T-cell (primary cell): ENCODE measurements at places on chromosomes 3 and 15.

- DNase-seq: no peak
Measured at GRCh38 chr3:144148356-144148755, 176.7 kb downstream of the DIPK2A start.

DNA sequence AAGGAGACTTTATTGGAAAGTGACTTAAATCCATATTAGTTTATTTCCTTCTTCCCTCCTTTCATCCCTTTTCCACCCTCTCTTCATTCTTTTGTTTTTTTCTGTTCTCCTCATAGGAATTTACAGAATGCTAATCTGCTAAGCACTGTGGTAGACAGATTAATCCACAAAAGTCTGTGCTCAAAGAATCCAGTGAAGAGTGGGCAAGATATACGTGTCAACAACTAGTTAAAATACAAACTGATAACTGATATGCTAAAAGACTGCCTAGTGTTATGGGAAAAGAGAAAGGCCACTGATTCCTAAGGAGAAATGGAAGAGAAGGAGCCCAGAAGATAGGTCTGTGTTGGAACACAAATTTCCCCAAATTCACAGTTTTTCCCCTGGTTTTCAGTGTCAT lies 202.2 kb downstream of the MBNL1 start:
- no peak for DNase-seq

GRCh38 chr15:71551566-71551965 lies 258.8 kb upstream of the NR2E3 start:
- no peak for DNase-seq

- no peak for DNase-seq
Measured at GRCh38 chr15:54206586-54207321, 228.5 kb downstream of the UNC13C start.

DNA sequence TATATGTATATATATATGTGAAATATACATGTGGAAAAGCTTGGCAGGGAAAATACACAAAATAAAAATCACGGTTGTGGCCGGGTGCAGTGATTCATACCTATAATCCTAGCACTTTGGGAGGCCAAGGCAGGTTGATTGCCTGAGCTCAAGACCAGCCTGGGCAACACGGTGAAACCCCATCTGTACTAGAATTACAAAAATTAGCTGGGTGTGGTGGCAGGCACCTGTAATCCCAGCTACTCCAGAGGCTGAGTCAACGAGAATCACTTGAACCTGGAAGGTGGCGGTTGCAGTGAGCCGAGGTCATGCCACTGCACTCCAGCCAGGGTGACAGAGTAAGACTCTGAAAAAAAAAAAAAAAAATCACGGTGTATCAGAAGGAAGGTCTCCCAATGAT lies 20.8 kb upstream of the ARHGEF3 start:
- DNase-seq: no peak

- no peak for DNase-seq
Measured at GRCh38 chr3:195105841-195106417, 165.0 kb downstream of the XXYLT1 start.

- DNase-seq: no peak
Measured at GRCh38 chr3:27923349-27924068, 201.4 kb upstream of the EOMES start.

- no peak for DNase-seq
Measured at GRCh38 chr3:52237657-52238172, 1.2 kb downstream of the TWF2 start.

DNA sequence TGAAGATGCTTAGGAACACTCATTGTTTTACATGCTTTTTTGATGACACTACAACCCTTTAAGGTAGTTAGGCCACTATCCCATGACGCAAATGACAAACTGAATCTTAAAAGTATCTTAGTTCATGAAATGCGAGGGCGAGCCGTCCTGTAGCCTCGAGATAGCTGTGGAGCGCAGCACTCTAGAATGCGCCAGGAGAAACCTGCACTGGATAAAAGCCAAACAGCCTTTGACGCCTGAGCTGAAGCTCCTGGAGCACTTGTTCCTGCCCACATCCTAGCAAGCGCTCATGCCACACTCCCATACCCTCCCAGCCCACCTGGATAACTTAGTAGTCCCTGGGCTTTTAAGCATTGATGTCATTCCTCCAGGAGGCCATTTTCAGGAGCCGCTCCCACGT lies 516.9 kb downstream of the GABRG3 start:
- no peak for DNase-seq

DNA sequence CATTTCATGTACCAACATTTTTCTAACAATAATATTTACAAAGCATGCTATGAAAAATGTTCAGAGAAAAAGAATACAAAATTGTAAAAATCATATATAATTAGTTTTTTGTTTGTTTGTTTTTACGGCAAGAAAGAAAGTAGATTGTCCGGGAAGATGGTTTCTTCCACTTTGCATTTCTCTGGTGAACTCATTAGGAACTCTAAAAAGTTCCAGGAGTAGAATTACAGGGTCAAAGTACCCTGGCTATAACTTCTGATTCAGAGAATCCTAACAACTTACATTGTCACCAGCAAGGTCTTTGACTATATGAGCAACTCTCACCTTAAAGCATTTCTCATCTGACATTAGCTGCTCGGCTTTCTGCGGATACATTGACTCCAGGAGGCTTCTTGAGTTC lies 196.7 kb downstream of the PDE8A start:
- DNase-seq: no peak

DNA sequence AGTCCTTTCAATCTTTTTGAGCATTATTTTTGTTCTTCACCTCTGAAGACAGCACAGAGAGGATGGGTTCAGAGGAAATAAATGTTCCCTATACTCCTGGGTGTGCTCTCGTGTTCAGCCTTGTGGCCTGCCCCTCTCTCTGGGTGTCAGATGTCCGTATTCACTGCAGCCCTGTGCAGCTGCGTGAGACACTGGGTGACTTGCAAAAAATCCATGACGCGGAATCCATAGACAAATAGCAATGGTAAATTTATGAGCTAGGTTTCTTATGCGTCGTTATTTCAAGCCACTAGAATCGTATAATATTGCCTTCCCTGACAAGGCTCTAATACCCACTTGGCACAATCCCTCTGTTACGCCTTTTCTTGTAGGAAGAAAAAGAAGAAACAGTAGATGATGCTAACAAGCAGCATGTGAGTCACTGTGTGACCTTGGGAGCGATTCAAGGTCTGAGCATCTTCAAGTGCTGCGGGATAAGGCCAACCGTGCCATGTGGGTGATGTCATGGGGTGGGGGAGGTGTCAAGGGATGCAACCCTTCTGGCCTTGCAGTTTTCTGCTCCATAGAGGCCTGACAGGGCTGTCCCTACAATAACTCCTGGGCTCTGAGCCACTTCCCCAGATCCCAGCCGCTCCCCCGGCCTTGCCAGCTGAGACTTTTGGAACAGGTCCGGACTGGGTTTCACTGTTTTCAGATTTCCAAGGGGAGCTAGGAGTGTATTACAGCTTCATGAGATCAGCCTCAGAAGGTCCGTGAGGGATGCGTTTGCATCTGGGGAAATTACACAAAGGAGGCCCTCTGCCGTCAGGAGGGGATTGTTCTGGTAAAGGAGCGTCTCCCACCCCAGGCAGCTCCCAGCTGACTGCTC lies 47.6 kb upstream of the POMGNT2 start:
- no peak for DNase-seq

DNA sequence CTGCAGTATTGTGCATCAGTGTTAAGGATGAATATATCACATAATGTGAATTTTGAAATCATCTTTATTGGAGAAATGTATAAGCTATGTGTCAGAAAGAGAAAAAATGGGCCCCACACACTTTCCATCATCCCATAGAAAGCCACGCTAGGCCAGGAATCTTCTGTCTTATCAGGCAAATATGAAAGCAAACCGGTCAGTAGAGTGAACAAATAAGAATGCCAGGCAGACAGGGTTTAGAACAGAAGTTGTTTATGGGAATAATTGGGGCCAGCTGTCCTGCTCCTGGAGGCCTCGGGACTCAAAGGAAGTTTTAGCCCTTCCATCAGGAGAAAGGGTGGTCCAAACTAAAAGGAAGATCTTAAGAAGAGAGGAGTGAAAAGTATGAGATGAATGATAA lies 39.5 kb downstream of the ZNF280D start:
- no peak for DNase-seq

DNA sequence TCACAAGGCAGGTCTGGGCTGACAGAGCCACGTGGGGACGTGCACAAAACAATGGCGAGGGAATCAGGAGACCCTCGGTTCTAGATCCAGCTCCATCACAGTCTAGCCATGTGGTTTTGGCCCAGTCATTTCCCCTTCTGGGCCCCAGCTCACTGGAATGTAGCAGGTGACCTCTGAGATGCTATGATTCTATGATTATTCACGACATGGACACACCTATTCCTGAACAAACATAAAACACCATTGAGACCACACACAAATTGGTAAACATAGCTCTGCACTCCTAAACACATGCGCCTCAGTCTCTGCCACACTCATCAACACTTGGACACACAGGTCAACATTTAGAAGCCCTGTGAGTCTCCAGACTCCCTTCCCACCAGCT lies 9.0 kb downstream of the IGDCC4 start:
- no peak for DNase-seq

DNA sequence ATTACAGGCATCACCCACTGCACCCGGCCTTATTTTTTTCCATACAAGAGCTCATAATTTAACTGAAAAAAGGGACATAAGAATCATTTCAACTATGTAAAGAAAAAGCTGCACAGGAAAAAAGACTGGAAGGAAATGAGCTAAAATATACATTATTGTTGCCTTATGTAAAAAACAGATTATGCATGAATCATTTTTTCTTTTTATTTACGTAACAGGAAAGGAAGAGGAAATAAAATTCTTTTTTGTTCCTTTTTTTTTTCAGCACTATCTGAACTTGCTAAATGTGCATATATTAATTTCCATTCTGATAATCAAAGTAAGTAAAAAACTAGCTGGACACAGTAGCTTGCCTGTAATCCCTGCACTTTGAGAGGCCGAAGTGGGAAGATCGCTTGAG lies 12.1 kb downstream of the KIF9 start:
- no peak for DNase-seq

DNA sequence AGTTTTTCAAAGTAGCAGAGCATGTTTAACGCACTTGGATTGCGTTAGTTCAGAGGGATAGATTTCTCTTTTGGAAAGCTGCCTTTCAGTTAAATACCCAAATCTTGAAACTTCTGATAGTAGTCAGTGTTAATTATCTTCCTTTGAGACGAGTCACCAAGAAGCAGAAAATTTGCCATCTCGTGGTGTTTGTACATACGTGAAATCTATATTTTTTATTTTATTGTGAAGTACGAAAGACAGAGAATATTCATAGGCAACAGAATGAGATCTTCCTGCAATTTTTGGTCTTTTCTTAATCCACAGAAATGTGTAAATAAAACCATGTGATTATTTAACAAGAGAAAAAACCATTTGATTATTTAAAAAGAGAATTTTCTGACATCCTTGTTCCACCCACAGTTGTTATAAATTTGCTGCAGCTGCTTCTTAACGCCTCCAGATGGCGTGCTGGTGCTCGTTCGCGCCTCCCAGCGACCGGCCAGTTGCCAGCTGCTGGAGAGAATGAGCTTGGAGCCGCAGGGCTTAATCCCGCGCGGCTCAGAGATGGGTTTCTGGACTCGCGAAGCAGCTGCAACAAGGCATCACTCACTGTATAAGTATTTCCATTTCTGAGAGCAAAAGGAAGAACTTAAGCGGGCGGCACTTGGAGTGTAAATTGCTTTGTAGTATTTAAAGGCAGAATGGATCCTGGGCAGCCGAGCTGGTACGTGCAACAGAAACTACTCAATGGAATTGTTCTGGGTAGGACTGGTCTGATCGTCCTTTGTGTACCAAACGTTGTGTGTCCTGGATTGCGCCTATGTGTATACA lies 10.5 kb upstream of the SLITRK3 start:
- no peak for DNase-seq

- no peak for DNase-seq
Measured at GRCh38 chr15:51830276-51830806, 888 bp downstream of the TMOD3 start.

- no peak for DNase-seq
Measured at GRCh38 chr3:128492671-128493569, at the start of gene GATA2. Gene GATA2, minus strand, starts transcription at chr3:128493201. Its CDS starts 6,170 bp downstream, at chr3:128487031.

- DNase-seq: no peak
Measured at GRCh38 chr3:88812576-88812975, 294.8 kb upstream of the EPHA3 start.

GRCh38 chr3:46183330-46183729 lies 24.8 kb downstream of the CCR1 start:
- DNase-seq: no peak

- DNase-seq: no peak
Measured at GRCh38 chr3:102434715-102435114, at the start of gene ZPLD1. Gene ZPLD1, plus strand, starts transcription at chr3:102435015. Its CDS starts 3,473 bp downstream, at chr3:102438488.

GRCh38 chr3:10822708-10823515 lies 6.9 kb downstream of the SLC6A11 start:
- no peak for DNase-seq

- no peak for DNase-seq
Measured at GRCh38 chr3:188294113-188294512, 140.2 kb downstream of the LPP start.

DNA sequence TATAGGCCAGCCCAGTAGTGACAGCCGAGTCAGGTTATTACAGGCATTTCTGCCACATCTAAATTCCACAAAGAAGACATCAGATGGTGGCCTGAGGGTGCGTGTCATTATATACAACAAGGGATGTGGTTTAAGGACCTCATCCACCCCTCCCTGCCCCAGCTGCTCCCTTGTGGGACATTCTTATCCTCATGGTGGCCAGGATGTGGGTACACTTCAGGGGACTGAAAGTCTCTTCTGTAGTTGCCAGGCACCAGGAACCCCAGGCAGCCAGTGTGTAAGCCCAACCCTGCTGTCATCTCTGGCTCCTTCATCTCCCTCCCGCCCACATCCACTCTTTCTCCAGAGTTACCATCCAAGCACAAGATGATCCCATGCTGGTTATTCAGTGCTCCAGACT lies 224.9 kb upstream of the TOPAZ1 start:
- no peak for DNase-seq

- DNase-seq: peak; percentile 53
Measured at GRCh38 chr15:51681303-51681963, at the start of gene SCG3. Gene SCG3, plus strand, starts transcription at chr15:51681503. Its CDS starts 253 bp downstream, at chr15:51681756.

GRCh38 chr3:169952045-169952444 lies 14.6 kb upstream of the SEC62 start:
- DNase-seq: no peak

DNA sequence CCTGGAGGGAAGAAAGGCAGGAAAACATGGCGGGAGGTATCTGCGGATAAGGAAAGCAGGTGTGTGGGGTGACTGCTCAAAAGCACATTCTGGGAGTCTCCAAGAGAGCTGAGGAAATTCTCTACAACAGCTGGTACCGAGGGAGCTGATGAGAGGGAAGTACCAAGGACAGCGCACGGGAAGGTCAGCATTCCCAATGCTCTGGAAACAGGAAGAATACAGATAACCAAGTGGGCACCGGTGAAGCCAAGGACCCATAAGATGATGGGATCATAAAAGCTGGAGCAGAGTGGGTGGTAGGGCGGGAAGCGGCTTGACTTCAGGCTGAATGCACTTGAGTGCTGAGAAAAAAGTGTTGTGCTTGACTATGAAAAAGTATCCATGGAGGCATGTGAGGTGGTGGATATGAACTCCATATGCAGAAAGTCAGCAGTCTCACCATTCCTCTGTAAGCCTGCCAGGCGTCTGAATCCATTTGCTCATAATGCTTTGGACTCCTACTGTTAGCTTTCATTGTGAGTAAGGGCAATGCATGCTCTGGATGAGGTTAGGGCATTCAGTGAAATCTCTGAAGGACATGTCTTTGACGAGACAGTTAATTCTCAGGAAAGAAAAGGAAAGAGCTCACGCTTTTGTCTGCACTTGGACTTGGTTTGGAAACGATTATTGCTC lies 215.5 kb downstream of the NR1D2 start:
- no peak for DNase-seq

GRCh38 chr3:18635215-18635614 lies 210.1 kb upstream of the SATB1 start:
- no peak for DNase-seq
